Stimulated activated CD8-positive, alpha-beta memory T cell treated with anti-CD3 and anti-CD28 coated beads, Interleukin-7, amount 100 ng/mL, for 1 hour (primary cell): ENCODE measurements at places on chromosomes 1 and 21.

- DNase-seq = no peak
These were observed 55.9 kb downstream of the SETD4 start for GRCh38 chr21:36004441-36004840.

GRCh38 chr1:25732821-25733220 lies 67.2 kb upstream of the SELENON start:
- no peak for DNase-seq

GRCh38 chr1:56286506-56286905 lies 292.9 kb downstream of the PLPP3 start:
- no peak for DNase-seq

GRCh38 chr1:29240400-29240837 lies 4.1 kb downstream of the PTPRU start:
- DNase-seq = no peak

- DNase-seq = no peak
These were observed 23.4 kb downstream of the KCNQ4 start for GRCh38 chr1:40806731-40807695.

DNA sequence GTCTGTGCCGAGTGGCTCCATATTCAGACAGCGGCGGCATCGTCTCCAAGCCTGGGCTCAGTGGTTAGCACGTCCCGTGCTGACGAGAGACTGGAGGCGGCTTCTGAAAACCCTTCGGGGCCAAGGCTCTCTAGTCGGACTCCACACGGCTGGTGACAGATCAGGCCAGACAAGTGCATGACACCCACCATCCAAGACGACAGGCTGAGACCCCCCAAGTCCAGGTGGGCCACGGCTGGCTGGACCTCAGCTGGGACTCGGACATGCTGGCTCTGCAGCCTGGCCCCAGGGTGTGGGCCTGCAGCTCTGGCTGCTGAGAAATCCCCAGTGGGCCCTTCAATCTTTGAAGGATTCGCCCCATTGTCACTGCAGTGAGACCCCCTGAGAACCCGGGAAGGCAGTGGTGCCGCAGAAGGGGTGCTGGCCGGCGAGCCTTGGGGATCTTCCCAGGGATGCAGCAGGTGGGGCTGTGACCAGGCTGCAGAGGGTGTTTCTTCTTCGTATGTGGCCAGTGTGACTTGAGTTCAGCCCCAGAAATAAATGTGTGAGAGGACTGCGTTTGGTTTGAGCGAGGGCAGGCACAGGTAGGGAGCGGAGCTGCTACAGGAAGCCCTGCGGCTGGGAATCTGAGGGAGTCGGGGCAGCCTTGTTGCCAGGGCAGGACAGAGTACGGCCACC lies 15.9 kb upstream of the SLC19A1 start:
- no peak for DNase-seq

- no peak for DNase-seq
These were observed 101.8 kb downstream of the PCNX2 start for GRCh38 chr1:233193741-233194140.
